Activated CD8-positive, alpha-beta memory T cell treated with anti-CD3 and anti-CD28 coated beads for 1 hour (primary cell): ENCODE measurements at places on chromosomes 2 and 18.

DNA sequence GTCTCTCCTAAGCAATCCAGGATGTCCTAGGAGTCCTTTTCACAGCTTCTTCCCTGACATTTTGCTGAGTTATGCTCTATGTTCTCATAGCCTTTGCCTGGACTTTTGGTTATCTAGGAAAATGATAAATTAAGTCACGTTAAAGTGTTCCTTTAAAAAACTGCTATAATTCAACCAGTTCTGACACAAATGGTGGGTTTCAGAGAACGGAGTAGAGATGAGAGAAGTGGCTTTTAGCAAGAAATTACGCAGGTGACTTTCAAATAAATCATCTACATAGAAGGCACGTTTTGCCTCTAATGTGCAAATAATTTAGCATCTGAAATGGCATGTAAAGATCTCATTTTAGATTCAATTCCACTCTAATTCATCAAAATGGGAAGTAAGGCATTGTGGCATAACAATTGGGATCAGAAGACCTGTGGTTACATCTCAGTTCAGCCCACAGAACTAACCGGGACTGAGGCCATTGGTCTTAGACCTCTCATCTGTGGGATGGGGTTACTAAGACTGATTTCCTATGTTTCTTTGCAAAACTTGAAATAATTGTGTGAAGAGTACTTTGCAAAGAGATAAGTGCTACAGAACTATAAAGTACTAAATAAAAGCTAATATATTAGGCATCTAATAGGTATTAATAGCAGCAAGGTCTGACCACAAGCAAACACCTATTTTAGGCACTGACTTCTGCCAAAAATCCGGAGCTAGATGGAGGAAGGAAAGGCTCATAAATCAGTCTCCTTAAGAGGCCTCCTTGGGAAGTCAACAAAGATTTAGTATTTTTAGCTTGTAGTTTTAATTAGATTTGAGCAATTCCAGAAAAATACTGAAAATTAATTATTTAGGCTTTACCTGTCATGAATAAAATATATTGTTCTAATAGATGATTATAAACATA lies 211.4 kb downstream of the PIEZO2 start:
- DNase-seq: no peak

DNA sequence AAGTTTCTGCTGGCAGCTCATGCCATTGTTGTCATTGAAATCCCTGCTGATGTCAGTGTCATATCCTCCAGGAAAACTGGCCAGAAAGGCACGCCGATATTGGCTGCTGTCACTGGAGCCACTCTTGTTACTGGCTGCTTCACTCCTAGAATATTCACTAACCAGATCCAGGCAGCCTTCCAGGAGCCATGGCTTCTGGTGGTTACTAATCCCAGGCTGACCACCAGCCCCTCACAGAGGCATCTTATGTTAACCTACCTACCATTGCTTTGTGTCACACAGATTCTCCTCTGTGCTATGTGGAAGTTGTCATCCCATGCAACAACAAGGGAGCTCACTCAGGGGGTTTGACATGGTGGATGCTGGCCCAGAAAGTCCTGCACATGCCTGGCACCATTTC lies 27.0 kb upstream of the MTX2 start:
- no peak for DNase-seq

GRCh38 chr18:23053776-23054457 lies 81.4 kb upstream of the CABLES1 start:
- DNase-seq: no peak

DNA sequence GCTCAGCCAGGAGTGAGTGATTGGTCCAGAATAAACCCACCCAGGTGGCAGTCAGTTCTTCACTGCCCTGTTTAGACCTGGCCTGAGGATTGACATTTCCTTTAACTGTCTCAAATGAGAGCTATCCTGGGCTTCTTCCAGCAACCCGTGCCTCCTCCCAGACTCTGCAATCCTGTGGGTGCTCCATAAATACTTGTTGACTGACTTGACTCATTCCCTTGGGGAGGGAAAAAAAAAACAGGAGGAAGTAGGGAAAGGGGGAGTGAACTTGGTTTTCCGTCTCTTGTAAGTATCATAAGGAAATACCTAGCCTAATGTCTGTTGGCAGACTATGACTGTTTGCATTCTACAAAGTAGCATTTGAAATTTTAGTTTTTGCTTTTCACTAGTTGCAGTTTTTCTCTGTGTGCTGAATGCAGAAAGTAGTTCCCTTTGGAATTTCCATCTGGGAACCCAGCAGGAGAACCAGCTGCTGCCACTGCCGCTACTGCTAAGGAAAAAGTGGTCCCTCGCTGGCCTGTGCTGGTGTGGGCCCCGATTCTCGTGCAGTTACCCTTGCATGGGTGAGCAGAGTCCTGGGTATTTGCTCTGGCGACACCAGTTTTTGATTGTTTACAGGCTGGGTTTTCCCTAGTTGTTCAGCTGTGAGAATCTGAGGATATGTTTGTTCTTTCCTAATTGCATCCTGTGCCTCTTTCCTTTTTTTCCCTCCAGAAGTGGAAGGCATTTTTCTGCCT lies 78.8 kb downstream of the TGOLN2 start:
- DNase-seq: no peak

GRCh38 chr2:235860871-235861270 lies 307.3 kb downstream of the GBX2 start:
- DNase-seq: no peak

GRCh38 chr2:3465844-3466481 lies 53.4 kb downstream of the ADI1 start:
- no peak for DNase-seq

DNA sequence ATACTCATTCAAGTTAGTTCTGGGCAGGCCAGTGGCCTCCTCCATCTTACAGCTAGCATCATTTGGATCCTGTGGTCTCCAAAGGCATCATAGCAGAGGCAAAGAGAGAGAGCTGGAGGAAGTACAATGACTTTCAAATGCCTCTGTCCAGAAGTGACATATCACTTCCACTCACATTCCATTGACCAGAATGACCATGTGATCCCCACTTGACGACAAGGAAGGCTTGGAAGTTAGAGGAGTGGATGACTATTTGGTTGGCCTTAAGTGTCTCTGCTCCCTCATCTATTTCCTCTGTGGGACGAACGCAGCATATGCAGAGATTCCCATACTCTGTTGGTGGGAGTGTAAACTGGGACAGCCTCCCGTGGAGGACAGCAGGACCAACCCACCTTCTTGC lies 27.8 kb upstream of the MLPH start:
- no peak for DNase-seq

GRCh38 chr2:74694281-74694680 lies 40.2 kb downstream of the SEMA4F start:
- DNase-seq: no peak

DNA sequence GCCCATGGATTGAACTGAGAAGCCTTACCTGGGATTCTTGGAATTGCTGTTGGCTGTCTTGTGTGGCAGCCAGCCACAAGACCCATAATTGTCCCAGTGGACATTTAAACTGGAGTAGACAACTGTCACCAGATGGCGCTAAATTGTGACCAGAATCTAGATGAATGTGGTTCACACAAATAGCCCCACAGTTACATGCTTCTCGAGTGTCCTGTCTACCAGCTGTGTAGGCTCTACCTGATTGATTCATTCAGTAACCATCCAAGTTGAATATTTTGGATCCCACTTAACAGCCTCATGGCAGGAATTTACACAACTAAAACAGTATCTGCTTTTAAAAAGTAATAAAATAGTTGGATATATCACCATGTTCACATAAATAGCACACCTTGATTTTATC lies 73.2 kb downstream of the MAP4K4 start:
- no peak for DNase-seq

DNA sequence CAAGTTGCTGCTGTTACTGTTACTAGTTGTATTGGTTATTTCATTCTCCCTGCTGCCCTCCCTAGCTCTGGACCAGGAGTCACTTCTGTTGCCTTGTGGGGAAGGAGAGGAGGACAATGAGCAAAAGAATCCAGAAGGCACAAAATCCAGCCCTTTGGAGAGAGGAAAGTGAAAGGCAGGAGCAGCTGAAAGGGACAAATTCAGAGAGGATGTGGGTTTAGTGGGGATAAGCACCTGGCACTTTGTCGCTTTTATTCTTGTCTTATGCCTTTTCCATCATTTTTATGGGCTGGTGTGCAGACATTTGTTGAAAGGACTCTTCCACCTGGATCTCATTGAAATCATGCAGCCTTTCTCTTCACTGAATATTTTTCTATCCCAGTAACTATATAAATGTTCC lies 24.3 kb upstream of the LTBP1 start:
- no peak for DNase-seq

- no peak for DNase-seq
Measured at GRCh38 chr2:126801473-126801872, 97.2 kb upstream of the TEX51 start.

DNA sequence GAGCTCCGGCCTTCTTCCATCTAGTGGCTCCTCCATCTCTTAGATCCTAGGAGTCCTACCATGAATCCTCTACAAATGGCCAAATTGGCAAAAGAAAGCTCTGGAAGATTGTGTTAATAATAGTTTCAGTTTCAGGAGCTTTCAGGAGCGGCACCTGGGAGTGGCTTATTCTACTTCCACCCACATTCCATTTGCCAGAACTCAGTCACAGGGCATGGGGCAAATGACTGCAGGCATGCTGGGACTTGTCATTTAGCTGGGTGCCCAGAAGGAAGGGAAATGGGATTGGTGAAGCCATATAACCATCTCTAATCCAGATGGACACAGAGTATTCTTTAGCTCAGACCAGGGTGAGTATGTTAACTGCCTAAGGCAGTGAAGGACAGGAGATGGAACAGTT lies 3.6 kb upstream of the LRATD1 start:
- no peak for DNase-seq

DNA sequence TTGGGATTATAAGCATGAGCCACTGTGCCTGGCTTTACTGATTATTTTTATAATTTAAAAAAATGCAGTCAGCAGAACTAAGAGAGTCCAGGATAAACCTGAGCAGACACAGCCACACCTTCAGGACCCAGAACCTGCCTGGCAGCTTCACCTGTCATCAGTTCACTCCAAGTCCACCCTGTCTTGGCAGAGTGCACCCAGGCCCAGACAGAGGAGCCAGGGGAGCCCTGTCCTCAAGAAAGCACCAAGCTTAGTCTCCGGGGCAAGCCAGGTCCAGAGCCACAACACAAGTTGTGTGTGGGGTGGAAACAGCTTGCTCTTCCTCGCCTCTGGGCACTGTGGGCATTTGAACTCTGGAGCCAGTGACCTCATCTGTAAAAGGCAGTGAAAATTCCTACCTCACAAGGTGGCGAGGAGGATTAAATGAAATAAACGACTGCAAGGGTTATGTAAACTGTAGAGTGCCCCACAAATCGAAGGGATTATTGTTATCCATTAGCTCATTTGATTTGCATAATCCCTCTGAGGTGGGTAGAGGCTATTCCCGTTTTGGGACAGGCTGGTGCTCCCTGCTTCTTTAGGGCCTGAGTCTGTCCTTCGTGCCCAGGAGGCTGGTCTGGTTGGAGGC lies 24.7 kb downstream of the MYCN start:
- no peak for DNase-seq

DNA sequence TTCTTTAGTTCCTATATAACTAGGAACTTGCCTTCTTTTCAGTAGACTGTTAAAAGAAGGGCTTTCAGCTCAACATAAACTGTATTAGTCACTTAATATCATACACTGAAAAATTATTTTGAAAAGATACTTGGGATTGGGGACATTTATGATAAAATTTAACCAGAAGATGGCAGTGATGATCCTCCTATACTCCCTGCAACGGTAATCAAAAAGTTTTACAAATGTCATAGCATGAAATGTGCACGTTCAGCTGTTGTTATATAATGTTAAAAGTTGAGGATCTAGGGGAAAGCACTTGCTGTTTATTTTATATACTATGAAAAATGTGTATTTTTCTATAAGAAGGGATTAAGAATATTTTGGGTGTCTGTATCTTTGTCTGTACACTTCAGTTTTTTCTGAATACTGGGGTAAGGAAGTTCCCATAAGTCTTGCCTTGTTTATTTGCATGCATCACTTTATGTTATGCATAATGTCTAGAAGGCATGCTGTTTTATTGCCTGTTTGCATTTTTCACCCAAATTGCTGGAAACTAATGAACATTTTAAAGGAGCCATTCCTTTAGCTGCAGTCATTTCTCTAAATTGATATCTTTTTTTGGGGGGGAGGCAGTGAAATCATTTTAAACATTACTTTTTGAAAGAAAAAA lies 19.0 kb downstream of the DYNC1I2 start:
- no peak for DNase-seq

GRCh38 chr18:45901654-45902210 lies 65.4 kb downstream of the EPG5 start:
- no peak for DNase-seq

GRCh38 chr2:241764275-241765241 lies 12.1 kb upstream of the GAL3ST2 start:
- no peak for DNase-seq

- DNase-seq: no peak
Measured at GRCh38 chr2:158091647-158092046, 10.0 kb upstream of the UPP2 start.

DNA sequence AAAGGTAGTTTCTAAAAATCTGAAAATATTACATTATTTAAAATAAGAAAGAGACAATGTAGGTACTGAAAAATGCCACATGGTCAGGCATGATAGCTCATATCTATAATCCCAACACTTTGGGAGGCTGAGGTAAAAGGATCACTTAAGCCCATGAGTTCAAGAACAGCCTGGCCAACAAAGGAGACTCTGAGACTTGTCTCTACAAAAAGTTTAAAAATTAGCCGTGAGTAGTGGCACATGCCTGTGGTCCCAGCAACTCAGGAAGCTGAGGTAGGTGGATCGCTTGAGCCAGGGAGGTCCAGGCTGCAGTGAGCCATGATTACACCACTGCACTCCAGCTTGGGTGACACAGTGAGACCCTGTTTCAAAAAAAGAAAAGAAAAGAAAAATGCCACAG lies 21.8 kb downstream of the ATAD2B start:
- DNase-seq: no peak

- DNase-seq: no peak
Measured at GRCh38 chr18:58831606-58832005, 33.1 kb upstream of the ZNF532 start.

- DNase-seq: no peak
Measured at GRCh38 chr2:42613281-42614064, 45.0 kb downstream of the MTA3 start.

GRCh38 chr18:10062302-10063300 lies 148.8 kb downstream of the VAPA start:
- DNase-seq: no peak
